ENCODE measurements at places on chromosomes 3 and 15.

GRCh38 chr3:153290268-153291015 lies 128.4 kb downstream of the RAP2B start:
- DNase-seq, result no peak

DNA sequence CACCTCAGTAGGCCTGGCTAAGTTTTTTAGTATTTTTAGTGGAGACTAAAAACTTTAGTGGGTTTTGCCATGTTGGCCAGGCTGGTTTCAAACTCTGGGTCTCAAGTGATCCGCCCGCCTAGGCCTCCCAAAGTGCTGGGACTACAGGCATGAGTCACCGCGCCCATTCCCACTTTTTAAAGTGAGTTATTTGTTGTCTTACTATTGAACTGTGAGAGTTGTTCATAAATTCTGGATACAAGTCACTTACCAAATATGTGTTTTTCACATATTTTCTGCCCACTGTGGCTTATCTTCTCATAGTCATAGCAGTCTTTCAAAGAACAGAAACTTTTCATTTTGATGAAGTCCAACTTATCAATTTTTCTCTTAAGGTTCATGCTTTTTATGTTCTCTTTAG lies 29.9 kb upstream of the SPSB4 start:
- DNase-seq, result no peak

DNA sequence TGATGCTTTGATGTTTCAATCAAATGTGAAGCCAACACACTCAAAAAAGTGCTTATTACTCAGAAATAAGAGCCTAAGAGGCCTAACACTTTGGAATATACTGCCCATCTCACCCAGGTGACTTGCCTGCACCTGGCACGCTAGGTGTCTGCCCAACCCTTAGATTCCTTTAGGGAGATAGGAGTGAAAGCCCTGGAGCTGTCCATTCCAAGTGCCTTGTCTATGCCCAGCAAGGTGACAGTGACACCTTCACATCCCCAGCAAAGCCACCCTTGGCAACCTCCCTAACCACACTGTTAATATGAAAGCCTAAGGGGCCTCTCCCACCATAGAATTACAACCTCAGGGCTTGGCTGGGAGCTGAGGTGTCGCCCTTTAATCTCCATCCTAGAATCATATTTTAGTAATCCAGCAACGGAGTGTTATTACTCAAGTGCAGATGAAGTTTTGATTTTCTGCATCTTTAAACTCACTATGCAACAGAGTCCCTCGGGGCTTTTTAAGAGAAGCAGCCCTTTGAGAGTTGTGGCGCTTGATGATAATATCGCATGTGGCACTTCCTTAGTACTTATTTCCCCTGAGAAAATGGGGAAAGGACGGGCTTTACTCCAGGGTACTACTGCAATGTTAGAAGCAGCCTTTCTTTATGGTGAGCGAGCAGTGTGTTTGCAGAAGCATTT lies 24.8 kb downstream of the ATP10A start:
- DNase-seq, result no peak

- no peak for DNase-seq
Observed at GRCh38 chr3:167473863-167474262, at the start of gene SERPINI2. Gene SERPINI2, minus strand, starts transcription at chr3:167474042. Its CDS starts 2,208 bp downstream, at chr3:167471834.

DNA sequence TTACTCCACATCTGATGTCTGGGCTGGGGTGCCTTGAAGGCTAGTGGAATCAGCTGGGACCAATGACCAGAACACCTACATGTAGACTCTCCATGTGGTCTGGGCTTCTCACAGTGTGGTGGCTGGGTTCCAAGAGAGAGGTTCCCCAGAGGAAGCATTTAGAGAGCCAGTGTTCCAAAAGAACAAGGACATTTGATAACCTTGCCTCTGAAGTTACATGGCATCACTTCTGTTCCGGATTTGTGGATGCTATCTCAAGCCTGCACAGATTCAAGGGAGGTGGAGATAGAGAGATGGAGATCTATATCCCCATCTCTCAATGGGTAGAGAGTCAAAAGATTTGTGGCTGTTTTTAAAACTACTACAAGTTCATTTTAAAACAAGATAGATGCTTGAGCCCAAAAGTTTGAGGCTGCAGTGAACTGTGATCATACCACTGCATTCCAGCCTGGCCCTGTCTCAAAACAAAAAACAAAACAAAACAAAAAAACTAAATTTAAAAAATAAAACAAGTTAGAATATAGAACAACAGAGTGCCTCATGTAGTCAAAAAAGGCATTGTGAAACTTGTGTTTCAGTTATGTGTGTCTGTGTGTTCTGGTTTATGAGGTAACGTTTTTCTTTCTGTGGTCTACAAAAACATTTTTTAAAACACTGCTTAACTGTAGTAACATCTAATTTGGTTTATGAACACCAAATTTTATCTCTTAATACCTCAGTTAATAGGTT lies 44.8 kb downstream of the PDE8A start:
- DNase-seq, result no peak

DNA sequence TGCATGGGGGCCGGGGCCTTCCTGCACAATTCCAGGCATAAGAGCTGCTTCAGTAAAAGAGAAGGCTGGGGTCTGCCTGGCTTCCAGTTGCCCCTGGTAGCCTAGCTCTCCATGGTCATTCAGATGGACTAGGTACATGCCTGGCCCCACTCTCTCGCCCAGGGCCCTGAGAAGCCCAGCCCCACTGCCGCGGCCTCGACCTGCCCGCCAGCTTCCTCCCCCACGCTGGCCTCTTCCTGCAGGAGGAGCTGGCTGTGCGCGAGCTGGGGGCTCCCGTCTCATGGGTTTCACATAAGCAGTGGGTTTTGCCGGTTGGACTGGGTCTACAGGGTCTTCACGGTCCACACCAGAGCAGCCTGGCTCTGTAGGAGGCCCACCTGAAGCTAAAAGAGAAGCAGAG lies 3.6 kb downstream of the PRR20G start:
- DNase-seq, result no peak

- DNase-seq, result no peak
Observed at GRCh38 chr15:91529534-91529933, 324.0 kb upstream of the SLCO3A1 start.
